ENCODE measurements at places on chromosomes 5 and 9. TPM values are rescaled to one million over a fixed set of nuclear protein-coding genes. Genes with fewer than 3 reads are reported as not detected.

TNFAIP8 gene
- total RNA-seq = 3.4 TPM

INSL4 gene
- total RNA-seq = not detected

NAIP gene
- total RNA-seq = 17.9 TPM

KIF12 gene
- 0.83 TPM for total RNA-seq

AGXT2 gene
- not detected for total RNA-seq

SOX30 gene
- not detected for total RNA-seq

ANXA6 gene
- total RNA-seq = 354 TPM

SPATA31D4 gene
- total RNA-seq = not detected

ECSCR gene
- 3.6 TPM for total RNA-seq

TPPP gene
- total RNA-seq = 420 TPM

WDR38 gene
- total RNA-seq = not detected

LMX1B gene
- not detected for total RNA-seq

CAVIN4 gene
- total RNA-seq = 4.7 TPM
